PC-3 (cell line): ENCODE measurements at places on chromosomes 3 and 15.

DNA sequence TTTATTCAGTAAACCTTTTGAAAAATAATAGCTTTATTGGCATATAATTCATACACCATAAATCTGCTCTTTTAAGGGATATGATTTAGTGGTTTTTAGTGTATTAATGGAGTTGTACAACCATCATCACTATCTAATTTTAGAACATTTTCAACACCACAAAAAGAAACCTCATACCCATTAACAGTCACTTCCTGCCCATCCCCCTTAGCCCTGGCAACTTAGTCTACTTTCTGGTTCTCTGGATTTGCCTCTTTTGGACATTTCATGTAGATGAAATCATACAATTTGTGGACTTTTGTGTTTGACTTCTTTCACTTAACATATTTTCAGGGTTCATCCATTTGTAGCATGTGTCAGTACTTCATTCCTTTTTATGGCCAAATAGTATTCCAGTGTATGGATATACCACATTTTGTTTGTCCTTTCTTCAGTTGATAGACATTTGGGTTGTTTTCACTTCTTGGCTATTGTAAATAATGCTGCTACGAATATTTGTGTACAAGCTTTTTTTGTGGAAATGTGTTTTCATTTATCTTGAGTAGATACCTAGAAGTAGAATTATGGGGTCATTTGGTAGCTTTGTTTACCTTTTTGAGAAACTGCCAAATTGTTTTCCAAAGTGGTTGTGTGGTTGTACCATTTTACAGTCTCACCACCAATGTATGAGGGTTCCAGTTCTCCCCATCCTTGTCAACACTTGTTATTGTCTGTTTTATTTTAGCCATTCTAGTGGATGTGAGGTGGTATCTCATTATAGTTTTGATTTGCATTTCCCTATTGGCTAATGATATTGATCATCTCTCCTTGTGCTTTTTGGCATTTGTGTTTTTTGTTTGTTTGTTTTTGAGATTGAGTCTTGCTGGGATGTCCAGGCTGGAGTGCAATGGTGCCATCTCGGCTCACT, 45.8 kb downstream of the SMAD3 start:
- no peak for DNase-seq

GRCh38 chr15:75200765-75201615, 692 bp upstream of the C15orf39 start:
- peak; percentile 76 for DNase-seq

GRCh38 chr3:11641316-11641682, 2.4 kb downstream of the VGLL4 start:
- DNase-seq = no peak

DNA sequence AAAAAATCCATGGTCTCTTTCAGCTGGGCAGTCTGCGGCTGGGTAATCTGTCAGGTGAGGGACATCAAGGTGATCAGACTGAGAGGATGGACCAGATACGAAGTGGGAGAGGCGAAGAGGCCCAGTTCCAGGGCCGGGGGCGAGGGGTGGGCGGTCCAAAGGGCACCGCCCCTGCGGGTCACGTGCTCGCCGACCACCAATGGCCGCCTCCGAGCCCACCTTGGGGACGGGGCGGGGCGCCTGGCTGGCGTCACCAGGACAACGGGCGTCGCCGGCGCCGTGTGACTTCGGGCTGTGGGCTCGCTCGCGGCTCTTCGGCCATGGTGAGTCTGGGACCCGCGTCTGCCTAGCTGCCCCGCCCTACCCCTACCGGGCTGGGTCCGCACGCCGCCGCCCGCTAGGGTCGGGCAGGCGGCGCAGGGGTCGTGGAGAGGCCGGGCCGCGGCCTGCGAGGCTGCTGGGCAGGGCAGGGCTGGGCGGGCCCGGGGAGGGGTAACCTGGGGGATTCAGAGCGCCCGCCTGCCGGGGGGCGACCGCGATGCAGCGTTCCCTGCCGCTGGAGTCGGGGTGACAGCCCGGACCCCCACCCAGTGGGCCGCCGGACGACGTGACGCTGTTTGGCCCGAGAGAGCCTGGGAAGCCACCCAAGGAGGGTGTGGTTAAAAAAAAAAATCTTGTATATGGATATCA, at the start of gene FBXL2:
Gene FBXL2, plus strand, starts transcription at position 250 of the 690 bp plus-strand sequence. Its CDS starts 71 bp downstream, at position 321.
- peak; percentile 87 for DNase-seq

- DNase-seq = no peak
These were observed 128.4 kb upstream of the GMNC start for GRCh38 chr3:190990898-190991297.

GRCh38 chr15:45331972-45332371, 46.4 kb downstream of the GATM start:
- DNase-seq = no peak

DNA sequence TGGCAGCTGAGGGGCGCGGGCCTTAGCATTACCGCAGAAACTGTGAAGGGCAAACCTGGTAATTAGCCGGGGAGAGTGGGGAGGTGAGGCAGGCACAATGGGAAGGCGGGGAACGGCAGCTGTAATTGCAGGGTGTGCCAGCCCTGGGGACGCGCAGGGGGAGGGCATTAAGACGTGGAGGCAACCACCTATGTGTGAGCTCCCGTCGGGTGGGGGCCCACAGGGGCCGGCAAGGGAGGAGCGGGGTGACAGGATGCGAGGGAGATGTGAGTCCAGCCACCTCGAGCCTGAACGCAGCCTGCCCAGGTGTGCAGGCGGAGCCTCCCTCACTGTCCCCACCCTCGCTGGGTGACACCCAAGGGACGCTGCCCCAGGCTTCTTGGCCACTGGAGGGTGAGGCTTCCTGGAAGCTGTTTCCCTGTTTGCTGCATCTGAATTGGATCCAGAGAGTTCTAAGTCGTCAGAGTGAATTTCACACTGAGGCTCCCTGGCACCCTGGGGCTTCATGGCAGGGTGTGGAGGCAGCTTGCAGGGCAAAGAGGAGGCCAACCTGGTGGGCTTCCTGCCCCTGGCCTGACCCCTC, 130.6 kb upstream of the MEF2A start:
- peak; percentile 79 for DNase-seq

DNA sequence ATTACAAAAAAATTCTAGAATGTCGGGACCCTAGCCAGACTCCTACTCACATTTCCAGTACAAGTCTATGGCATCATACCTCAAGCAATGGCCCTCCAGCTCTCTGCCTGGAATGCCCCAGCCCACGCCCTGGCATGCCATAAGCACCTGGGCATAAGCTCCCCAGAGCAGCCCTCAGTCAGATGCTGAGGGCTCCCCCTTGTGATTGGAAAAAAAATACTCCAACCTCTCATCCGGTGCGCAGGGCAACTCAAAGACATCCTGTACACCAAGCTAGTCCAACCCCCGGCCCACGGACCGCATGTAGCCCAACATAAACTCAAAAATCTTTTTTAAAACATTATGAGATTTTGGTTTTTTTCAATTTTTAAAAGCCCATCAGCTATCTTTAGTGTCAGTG, 115.4 kb downstream of the NEK10 start:
- peak; percentile 81 for DNase-seq

GRCh38 chr3:194381460-194381875, 11.9 kb upstream of the LRRC15 start:
- DNase-seq = peak; percentile 14

DNA sequence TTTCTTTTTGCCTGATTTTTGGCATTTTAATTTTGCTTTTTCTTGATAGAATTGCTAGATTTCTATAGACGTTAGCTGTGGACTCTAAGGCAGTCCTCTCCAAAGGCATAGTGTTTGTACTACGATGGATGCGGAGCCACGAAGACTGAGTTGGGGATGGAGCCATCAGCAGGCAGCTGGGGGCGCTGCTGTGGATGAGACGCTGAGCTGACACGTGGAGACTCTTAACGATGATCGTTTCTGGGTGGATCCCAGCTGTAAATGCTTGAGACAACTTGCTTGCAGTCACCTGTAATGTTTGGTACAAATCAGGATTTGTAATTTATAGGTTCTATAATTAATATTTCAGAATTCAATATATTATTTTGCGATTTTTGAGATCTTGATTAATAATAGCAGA, 13.3 kb upstream of the PPP1R2 start:
- DNase-seq = peak; percentile 37

- DNase-seq = peak; percentile 92
These were observed 18.9 kb downstream of the CX3CR1 start for GRCh38 chr3:39260957-39261356.

- no peak for DNase-seq
These were observed 174.7 kb downstream of the MBNL1 start for GRCh38 chr3:152443212-152444023.

GRCh38 chr3:171248426-171249111, 211.6 kb downstream of the TNIK start:
- no peak for DNase-seq
